Activated naive CD4-positive, alpha-beta T cell (primary cell): ENCODE measurements at places on chromosomes 3 and 15.

DNA sequence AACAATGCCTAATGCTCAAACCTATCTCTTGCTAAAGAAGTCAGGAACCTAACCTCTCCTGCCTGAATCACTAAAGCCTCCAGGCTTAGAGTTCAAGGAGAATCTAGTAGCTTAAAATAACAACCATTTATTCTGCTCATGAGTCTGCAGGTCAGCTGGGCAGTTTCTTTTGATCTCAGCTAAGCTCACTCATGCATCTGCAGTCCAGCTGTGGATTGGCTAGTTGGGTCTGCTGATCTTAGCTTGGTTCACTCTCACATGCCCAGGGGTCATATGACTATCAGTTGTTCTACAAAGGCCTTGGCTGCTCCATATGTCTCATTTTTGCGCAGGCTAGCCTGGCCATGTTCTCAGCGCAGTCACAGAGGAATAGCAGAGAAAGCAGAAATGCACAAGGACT, 109.2 kb upstream of the STT3B start:
- DNase-seq, result no peak

DNA sequence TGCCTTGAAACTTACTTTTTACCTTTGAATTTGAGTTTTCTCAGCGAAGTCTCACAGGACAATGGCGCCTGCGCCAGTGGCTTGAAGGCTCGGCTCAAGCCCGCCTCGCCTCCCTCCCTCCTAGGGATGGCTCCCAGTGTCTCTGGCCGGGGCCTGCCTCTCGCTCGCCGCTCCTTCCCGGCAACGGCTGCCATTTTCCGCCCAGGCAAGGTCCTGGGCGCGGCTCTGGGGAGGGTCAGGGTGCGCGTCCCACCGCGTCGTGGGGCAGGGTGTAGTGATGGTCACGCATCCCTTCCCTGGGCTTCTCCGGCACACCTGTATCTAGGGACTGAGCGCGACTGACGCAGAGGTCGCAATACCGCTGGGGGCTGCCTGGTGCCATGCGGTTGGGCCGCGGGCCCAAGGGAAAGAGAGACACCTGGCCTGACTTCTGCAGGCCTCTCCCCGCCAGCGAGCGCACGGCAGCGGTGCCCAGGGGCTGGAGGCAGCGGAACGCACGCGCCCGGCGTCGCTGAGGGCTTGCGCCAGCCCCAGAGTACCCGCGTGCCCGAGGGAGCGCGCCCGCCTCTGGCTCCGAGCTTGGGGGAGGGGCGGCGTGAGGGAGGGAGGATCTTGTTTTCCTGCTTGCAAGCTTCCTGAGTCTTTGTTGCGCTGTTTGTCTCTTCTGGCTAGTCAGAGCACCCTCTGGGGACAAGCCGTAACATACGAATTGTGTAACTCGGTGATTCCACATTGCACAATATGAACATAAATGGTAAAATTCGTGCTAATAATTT, 20.7 kb upstream of the FEM1B start:
- DNase-seq, result no peak

DNA sequence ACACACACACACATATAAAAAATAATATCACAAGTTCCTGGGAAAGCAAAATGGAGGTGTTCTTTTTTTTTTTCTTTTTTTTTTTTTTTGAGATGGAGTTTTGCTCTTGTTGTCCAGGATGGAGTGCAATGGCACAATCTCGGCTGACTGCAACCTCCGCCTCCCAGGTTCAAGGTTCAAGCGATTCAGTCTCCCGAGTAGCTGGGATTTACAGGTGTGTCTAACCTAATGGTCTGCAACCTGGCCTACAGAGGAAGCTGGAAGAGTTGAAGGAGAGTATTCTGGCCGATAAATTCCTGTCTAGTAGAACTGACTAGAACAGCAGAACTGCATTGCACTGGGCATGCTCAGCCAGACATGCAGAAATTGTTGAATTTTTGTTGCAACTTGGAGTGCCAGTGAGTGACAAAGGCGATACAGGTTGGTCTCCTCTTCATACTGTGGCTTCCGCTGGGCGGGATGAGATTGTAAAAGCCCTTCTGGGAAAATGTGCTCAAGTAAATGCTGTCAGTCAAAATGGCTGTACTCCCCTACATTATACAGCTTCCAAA, 22.4 kb upstream of the EIF4A2 start:
- no peak for DNase-seq

GRCh38 chr3:21989341-21990042, 238.5 kb upstream of the ZNF385D start:
- DNase-seq, result no peak

- no peak for DNase-seq
These were observed 5.3 kb downstream of the PLA2G4F start for GRCh38 chr15:42151141-42151561.

DNA sequence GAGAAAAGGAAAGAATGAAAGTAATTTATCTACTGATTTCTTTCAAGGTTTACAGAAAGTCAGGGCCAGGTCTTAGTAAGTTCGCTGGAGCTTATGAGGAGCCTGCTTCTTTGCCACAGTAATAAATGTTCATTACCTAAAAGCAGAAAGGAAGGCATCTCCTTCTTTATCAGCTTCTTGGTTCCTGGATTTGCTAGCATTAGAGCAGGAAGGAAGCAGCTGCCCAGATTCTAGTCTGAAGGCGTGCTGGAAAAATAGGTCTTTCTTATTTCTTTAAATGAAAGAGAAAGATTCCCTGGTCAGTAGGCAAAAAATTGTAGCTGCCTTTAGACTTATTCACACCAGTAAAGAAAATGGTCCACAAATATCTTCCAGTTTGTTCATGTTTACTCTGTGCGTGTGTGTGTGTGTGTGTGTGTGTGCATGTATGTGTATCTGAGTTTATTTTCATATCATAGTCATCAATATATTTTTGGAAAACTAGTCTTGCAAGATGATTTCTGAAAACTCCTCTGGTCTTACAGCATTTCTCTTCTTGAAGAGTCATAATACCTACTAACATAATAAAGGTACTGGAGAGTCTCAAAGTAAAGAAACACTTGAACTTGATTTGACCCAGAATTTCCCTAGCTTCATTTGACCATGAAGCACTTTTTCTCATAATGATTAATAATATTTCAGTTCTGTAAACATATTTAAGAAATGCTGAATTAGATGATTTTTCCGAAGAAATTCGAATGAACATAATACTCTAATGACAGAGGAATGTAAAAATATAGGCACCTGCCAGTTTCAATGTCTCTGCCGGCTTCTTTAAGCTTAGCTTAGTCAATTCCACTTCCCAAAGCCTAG, 255.3 kb upstream of the ZPLD1 start:
- no peak for DNase-seq

DNA sequence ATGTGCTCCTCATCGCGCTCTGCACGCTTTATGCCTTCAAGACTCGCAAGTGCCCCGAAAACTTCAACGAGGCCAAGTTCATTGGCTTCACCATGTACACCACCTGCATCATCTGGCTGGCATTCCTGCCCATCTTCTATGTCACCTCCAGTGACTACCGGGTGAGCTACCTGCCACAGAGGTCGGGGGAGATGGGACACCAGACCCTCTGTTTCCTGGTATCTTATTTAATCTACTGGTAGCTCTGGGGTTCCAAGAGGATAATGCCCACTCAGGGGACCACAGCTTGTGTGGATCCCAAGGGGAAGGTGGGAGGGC, 9.1 kb downstream of the GRM2 start:
- DNase-seq, result no peak

DNA sequence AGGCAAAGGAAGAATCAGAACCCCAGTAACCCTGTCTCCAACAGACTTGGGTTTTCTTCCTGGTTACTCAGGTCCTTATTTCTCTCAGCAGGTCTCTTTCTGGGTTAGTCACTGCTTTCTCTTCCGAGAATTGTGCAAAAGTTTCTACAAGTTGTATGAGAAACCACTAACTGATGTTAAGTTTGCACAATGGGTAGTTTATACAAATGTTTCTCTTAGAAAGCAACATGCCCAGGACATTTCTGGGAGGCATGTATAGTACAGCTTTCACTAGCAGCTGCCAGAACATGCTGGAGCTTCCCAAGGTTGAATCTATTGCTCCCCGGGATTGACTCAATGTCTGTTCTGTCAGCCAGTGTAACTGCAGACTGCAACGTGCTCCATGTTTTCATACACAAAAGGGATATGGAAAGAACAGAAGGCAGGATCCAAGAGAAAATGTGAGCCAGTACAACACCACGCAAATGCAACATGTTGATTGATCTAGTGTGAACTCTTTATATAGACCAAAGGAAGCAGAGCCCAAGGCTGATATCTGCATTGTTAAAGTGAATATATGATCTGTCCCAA, 887.8 kb downstream of the MCTP2 start:
- no peak for DNase-seq

GRCh38 chr3:89043406-89043932, 64.0 kb upstream of the EPHA3 start:
- no peak for DNase-seq

- no peak for DNase-seq
These were observed 9.4 kb upstream of the SEMA3B start for GRCh38 chr3:50259432-50260026.

DNA sequence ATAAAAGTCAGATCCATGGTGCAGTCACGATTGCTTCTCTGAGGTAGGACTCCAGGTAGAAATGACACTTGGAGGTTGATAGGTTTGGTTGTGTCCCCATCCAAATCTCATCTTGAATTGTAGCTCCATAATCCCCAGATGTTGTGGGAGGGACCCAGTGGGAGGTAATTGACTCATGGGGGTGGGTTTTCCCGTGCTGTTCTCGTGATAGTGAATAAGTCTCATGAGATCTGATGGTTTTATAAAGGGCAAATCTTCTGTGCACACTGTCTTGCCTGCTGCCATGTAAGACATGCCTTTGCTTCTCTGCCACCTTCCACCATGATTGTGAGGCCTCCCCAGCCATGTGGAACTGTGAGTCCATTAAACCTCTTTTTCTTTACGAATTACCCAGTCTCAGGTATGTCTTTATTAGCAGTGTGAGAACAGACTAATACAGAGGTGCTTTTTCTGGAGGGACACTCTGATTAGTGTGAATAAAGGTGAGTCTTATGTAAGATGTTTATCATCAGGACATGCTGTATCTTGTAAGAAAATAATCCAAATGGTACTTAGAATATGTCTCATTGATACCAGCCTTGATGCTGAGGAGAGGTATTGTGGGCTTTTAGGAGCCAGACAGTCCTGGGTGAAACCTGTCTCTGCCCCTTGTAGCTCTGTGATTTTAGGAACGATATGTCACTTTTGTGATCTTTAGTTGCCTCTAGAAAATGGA, 43.0 kb downstream of the SLCO3A1 start:
- no peak for DNase-seq

- no peak for DNase-seq
These were observed 57.8 kb upstream of the BOC start for GRCh38 chr3:113153499-113154107.
